ENCODE measurements at places on chromosomes 3 and 15.

DNA sequence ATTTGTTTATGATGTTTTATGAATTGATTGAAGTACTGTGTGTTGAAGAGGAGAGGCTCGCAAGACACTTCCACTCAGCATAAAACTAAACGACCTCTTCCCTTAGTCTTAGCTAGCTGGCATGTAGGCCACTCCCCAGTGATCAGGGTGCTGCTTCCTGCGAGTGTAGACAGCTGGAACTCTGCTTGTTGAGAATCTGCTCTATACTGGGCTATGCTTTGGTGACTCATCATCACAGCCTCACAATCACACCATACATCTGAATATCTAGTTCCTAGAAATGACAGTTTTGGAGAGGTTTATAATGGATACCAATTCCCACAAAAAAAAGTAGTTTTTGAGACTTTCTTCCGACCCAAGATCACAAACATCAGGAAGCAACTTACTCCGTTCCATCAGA is 1.5 kb upstream of the SLC24A5 start:
- no peak for DNase-seq

GRCh38 chr3:195164573-195165264 is 106.2 kb downstream of the XXYLT1 start:
- DNase-seq, result no peak

DNA sequence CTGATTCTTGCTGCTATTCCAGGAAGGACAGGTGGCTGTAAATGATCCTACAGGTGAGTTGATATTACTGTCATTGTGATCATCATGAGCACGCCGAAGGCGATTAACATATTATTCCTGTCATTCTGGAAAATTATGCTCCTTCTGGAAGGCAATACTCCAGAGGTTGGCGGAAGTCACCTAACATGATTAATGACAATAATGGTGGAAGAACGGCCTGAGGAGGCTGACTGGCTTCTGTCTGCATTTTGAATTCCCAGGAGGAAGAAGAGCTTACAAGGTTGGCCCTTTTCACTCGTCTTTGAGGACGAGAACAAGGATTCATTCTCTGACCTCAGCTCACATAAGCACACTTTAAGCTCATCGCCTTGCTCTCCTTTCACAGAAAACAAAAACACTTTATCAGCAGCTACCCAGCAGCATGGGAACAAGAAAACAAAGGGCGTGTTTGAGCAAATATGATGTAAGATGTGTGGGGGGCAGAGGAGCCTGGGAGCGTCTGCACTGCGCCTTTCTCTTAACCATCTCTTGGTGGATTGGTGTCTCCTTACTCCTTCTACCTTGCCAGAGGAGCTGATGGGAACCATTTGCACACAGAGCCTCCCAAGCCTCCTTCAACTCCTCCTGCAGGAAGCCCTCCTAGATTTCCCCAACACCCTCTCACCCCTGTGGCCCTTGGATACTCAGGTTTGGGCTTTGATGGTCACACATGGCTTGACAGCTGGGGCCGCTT is 23.0 kb downstream of the ACSBG1 start:
- no peak for DNase-seq

- DNase-seq, result peak; percentile 24
These were observed 62.9 kb downstream of the SLC28A2 start for GRCh38 chr15:45314960-45315359.

DNA sequence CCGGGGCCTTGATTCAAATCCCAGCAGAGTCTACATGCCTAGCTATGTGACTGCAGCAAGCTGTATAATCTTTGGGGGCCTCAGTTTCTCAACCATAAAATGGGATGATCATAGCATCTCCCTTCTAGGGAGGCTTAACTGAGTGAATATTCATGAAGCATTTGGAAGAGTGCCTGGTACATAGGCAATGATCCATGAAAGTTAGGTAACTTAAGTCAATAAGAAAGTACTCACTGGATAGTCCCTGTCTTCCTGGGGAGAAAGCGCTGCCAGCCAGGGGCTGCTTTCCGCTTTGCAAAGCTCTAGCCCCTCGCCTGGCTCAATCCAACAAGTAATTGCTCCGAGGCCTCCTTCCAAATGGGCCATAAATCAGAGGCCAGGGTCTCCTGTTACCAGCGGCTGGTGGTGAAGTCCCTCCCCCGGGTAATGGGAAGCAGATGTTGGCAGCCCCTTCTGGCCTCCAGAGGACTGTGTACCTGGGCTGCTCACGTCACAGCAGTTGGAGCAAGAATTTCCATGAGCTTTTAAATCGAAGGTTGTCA is 521.9 kb upstream of the PROK2 start:
- peak; percentile 23 for DNase-seq
